Activated naive CD4-positive, alpha-beta T cell (primary cell): ENCODE measurements at places on chromosomes 11 and 22.

DNA sequence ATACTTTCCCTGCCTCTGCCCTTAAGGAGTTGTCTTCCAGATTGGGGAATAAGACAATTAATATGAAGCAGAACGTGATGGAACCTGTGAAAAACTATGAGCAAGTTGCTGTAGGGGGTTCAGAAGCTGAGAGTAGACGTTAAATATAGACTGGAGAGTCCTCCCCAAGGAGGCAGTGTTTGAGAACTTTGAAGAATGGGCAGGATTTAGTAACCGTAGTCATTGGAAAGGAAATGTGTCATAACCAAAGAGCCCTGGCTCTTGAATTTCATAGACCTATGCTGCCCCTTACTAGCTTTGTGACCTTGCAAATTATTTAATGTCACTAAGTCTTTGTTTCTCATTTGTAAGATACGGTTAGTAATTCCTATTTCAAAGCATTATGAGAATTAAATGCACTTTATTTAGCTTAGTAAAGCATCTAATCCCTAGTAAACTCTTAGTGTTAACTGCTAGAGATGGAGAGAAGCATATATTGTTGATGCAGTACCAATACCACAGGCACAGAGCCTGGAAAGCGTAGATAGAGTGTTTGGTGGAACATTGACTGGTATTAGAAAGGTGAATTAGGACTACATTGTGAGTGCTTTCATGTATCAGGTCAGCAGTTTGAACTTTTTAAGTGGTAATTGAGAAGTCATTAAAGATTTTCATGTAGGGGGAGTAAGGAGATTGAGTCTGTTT is 54.1 kb downstream of the MCAM start:
- no peak for DNase-seq

DNA sequence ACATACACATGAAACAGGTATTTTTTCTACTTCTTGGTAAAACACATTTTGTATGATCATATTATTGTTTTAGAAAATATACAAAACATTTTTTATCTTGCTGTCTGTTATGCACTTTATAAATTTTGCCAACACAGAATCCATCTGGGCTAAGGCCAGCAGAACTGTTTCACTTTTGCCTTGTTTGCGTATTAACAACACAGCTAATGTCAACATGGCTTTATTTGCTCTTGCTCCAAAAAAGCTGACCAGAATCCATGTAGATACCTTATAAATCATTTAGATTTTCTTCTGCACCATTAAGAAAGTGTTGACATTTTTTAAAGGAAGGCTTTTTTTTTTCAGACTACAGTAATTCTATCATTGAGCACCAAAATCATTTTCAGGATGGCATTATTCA is 58.1 kb upstream of the PGR start:
- no peak for DNase-seq

- no peak for DNase-seq
Measured at GRCh38 chr22:26444777-26445176, 15.7 kb downstream of the ASPHD2 start.

DNA sequence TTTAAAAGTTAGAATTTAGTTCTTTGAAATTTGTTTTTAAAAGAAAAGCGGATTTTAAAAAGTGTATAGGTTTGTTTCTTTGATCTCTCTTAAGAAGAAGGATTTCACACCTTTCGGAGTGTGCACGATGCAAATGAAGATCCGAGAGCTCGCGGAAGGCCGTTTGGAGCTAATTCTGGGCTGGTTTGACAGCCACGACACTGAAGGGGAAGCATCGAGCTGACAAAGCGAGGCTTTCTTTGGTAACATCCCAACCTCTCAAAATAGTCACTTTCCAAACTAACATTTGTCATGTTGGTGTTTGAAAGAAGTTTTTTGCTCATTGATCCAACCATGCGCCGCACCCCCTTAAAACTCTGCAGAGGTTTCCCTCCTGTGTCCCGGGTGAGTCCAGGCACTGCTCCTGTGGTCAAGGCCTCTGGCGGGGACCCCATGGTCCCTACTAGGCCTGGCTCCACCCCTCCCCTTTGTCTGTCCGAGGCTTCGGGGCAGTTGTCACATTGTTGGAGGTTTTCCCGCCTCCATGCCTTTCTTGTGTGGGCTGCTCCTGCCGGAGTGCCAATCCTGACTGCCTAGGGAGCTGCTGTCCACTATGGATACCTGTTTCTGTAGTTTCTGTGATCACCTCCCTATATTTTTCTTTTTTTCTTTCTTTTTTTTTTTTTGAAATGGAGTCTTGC is 39.7 kb downstream of the MPPED1 start:
- no peak for DNase-seq

GRCh38 chr22:49783926-49784629 is 43.6 kb downstream of the BRD1 start:
- no peak for DNase-seq

- DNase-seq: no peak
Measured at GRCh38 chr11:19895776-19896175, 183.1 kb downstream of the NAV2 start.

GRCh38 chr11:10328314-10329098 is 23.6 kb downstream of the ADM start:
- no peak for DNase-seq

GRCh38 chr11:71399341-71399740 is 48.9 kb downstream of the DHCR7 start:
- DNase-seq: no peak

GRCh38 chr11:17098658-17099057 is 21.2 kb upstream of the RPS13 start:
- DNase-seq: no peak

- DNase-seq: no peak
Measured at GRCh38 chr11:75851203-75851602, 36.2 kb downstream of the UVRAG start.

DNA sequence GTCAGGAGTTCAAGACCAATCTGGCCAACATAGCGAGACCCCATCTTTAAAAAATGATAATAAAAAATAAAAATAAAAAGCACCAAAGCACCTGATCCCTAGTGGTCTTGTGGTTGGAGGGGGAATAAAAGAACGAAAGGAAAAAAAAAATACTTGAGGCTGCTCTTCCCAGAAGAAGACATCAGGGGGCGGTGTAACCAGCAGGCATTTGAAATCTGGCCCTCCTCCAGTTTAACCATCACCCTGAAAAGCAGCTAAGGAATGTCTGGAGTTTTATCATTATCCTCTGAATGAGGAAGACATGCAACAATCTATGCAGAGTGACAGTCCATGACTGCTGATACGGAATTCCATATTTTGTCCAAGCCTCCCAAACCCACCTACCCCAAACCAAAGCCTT is 5.6 kb upstream of the KCTD17 start:
- DNase-seq: no peak

GRCh38 chr11:92387859-92388258 is 163.2 kb downstream of the FAT3 start:
- DNase-seq: no peak

GRCh38 chr11:64037027-64037634 is 1.4 kb downstream of the FLRT1 start:
- no peak for DNase-seq

GRCh38 chr11:44377121-44377520 is 67.2 kb upstream of the ALX4 start:
- no peak for DNase-seq

DNA sequence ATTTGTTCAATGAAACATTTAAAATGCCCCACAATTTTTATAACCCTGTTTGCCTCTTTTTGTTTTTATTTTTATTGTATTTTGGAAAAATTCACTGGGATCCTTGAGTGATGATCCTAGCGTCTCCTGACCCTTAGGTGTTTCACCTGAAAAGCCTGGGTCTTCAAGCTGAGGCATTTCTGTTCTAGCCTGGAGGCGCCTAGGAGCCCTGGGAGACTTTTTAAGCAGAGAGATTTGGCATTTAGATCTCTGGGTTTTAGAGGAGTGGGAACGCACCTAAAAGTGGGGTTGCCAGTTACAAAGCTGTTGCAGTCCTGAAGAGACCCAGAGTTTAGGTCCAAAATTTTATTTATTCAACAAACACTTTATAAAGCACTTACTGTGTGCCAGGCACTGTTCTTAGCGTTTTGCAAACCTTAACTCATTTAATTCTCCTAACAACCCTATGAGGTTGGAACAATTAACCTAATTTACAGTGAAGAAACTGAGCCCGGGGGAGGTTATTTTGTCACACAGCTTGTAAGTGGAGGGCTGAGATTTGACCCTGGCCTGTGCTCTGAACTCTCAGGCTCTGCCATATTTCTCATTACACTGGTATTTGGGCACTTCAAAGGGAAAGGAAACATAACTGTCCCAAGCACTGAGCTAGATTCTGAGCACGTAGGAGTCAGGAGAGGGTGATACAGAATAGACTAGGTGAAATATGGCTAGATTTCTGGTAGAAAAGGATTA is 834 bp upstream of the FADS1 start:
- no peak for DNase-seq

DNA sequence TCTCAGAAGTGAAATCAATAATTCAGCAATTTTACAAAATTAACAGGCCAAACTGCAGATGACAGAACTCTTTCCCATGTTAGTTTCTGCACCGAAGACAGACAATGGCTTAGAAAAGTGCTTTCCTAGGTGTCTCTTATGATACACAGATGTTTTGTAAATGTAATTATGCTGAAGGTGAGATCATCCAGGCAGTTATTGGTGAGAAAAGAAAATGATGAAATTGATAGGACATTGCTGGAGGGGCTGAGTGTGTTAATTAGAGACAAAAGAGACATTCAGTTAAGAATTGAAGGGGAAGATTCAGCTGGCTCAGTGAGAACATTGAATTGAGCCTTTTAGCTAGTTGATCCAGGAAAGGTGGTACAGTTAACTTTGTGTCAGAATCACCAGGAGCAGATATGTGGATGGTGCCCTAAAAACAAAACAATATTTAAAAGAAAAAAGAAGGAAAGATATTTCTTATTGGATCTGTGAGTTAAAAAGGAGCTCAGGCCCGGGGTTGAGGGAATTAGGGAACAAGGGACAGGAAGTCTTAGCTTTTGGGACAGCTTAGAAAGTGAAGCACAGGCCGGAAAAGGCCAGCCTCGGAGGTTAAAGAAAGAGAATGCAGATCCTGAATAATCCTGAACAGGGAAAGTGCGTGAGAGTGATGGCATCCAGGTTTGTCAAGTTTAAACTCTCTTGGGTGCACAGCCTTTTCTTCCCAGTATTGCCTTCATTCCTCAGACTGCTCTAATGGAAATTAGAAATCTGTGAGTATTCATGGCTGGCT is 16.9 kb downstream of the ARHGAP42 start:
- no peak for DNase-seq

GRCh38 chr11:57426439-57426928 is 437 bp downstream of the SLC43A3 start:
- no peak for DNase-seq

GRCh38 chr11:110092515-110093406 is at the start of gene ZC3H12C:
Gene ZC3H12C (plus strand): TSS chr11:110093392. CDS start chr11:110093412, 20 bp downstream.
- DNase-seq: no peak

DNA sequence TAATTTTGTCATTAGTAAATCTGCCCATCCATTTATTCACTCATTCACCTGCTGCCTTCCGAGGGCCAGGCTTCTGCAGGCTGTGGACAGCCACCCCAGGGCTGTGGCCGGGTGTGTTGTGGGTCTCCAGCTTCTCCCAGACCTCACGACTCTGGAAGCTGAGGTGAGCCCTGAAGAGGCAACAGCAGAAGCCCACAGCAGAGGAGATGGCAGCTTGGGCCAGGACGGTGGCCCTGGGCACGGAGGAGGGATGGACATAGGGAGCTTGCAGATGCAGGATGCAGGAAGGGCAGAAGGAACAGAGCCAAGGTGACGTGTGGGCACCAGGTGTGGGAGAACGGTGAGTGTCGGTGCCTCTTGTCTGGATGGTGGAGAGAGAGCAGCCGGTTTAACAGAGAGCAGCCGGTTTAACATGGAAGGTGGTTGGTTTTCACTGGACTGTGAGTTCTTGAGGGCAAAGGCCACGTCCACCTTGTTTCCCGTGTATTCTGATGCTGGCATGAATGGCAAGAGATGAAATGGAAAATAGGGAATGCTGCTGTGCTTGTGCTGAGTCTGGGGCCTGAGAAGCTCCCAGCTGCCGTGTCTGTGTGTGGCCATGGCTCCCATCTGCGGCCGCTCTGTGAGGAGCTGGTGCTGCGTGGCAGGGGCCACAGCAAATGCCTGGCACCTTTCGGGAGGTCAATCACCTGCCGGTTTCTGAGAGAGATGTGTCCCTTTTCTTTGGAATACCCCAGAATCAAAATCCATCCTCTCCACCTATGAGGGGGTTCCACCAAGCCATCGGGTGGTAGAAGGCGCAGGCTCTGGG is 669.9 kb downstream of the BRD1 start:
- DNase-seq: no peak

GRCh38 chr11:75203138-75203537 is 37.4 kb upstream of the TPBGL start:
- no peak for DNase-seq

DNA sequence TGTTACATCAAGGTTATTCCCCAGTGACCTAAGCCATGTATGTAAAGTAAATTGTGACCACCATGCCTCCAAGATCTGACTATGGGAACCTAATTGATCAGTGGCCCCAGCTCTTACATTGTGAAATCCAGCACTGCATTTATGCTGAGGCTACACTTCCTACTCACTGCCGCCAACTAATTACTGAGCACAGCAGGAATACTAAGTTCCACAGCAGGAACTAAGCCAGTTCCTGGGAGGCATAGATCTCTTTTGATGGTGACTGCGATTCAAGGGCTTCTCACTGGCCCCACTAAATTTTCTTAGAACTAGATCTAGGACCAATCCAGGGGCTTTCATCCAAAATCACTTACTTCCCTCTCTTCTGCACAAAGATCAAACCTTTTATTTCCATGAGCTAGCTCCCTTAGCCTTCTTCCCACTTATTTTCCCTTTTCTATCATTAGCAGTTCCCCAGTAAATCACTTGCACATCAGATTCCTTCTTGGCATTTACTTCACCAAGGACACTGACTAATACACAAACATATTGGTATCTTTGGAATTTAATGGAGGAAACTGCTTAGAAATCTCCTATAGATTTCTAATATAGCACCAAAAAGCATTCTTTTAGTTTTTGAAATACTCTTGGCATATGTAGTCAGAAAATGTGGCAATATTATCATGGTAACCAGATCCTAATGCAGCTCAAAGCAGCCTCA is 46.0 kb downstream of the CNTN5 start:
- no peak for DNase-seq

- no peak for DNase-seq
Measured at GRCh38 chr11:34226210-34226609, 120.8 kb downstream of the NAT10 start.

GRCh38 chr22:28466399-28466798 is 213.2 kb downstream of the TTC28 start:
- no peak for DNase-seq

DNA sequence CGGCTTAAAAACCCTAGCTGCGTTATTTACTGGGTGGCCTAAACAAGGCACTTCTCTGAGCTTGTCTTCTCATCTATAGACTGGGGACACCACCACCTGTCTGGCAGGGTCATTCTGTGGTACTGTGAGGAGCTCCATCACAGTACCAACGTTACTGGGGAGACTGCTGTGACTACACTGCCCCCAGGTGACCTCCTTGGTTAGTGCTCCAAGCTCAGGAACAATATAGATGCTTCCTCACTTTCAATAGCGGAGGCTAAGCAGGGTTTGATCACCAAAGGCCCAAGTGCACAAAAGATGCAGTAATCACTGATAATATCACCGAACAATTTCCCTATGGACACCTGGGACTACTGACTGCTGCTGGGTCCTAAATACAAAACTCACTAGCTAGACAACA is 18.8 kb downstream of the PRPF19 start:
- DNase-seq: no peak

- DNase-seq: no peak
Measured at GRCh38 chr11:20964985-20965384, 295.6 kb downstream of the NELL1 start.

- DNase-seq: no peak
Measured at GRCh38 chr22:27991586-27992293, 72.7 kb upstream of the PITPNB start.

GRCh38 chr22:24077416-24077815 is 66.3 kb downstream of the CABIN1 start:
- DNase-seq: no peak
